ENCODE measurements at places on chromosomes 4 and X. TPM values are rescaled to one million over a fixed set of nuclear protein-coding genes. Genes with fewer than 3 reads are reported as not detected.

The SEC24D gene
- total RNA-seq, result 40.3 TPM

The LONRF3 gene
- 0.35 TPM for total RNA-seq

The SPARCL1 gene
- total RNA-seq, result not detected

The FAM114A1 gene
- total RNA-seq, result not detected

The GUCY1A1 gene
- not detected for total RNA-seq

The PRKG2 gene
- total RNA-seq, result 0.58 TPM

The EGF gene
- not detected for total RNA-seq

The ZFP92 gene
- 2.2 TPM for total RNA-seq

The HTATSF1 gene
- 90.9 TPM for total RNA-seq

The FLNA gene
- 1,602 TPM for total RNA-seq

The TKTL2 gene
- not detected for total RNA-seq

The GC gene
- not detected for total RNA-seq

The SPANXA1 gene
- total RNA-seq, result not detected

The RTL9 gene
- total RNA-seq, result not detected
